Left lung (tissue), 14 donors: ENCODE measurements at places on chromosomes 11 and 22. TPM values are rescaled to one million over a fixed set of nuclear protein-coding genes. Genes with fewer than 3 reads are reported as not detected.

Gene SHISAL1
- polyA plus RNA-seq: 1.00 TPM

Gene KRTAP5-1
- 0.21 TPM for polyA plus RNA-seq

Gene OR52H1
- polyA plus RNA-seq: 0.20 TPM

Gene MS4A6A
- polyA plus RNA-seq: 19.8 TPM

Gene TRIM34
- 31.7 TPM for polyA plus RNA-seq

Gene SEPTIN5
- 61.5 TPM for polyA plus RNA-seq

Gene WNT7B
- 12.4 TPM for polyA plus RNA-seq

Gene MYO18B
- 0.18 TPM for polyA plus RNA-seq

Gene THY1
- polyA plus RNA-seq: 28.7 TPM

Gene CLDN5
- polyA plus RNA-seq: 56.4 TPM

Gene POU2AF2
- 0.32 TPM for polyA plus RNA-seq

Gene GRM5
- not detected for polyA plus RNA-seq

Gene GLYAT
- 0.38 TPM for polyA plus RNA-seq

Gene ART1
- polyA plus RNA-seq: not detected

Gene TBX1
- polyA plus RNA-seq: 8.7 TPM
